Transverse colon (tissue), 4 donors: ENCODE measurements at places on chromosomes 2 and 18.

GRCh38 chr18:75132931-75133525, 75.9 kb downstream of the PTGR3 start:
- DNase-seq, result no peak
- no peaks in the 10 kb centered on the region for H3K27me3 ChIP-seq
- H3K4me3 ChIP-seq, result no peak overlapping the region
- peaks cover 2% of the 10 kb centered on the region for H3K4me1 ChIP-seq
- no peak overlapping the region for H3K27ac ChIP-seq

GRCh38 chr2:54085069-54085468, 30.3 kb upstream of the ACYP2 start:
- no peaks in the 10 kb centered on the region for H3K4me1 ChIP-seq
- H3K4me3 ChIP-seq, result no peak overlapping the region
- no peaks in the 10 kb centered on the region for H3K36me3 ChIP-seq
- no peak overlapping the region for H3K27ac ChIP-seq
- DNase-seq, result no peak

DNA sequence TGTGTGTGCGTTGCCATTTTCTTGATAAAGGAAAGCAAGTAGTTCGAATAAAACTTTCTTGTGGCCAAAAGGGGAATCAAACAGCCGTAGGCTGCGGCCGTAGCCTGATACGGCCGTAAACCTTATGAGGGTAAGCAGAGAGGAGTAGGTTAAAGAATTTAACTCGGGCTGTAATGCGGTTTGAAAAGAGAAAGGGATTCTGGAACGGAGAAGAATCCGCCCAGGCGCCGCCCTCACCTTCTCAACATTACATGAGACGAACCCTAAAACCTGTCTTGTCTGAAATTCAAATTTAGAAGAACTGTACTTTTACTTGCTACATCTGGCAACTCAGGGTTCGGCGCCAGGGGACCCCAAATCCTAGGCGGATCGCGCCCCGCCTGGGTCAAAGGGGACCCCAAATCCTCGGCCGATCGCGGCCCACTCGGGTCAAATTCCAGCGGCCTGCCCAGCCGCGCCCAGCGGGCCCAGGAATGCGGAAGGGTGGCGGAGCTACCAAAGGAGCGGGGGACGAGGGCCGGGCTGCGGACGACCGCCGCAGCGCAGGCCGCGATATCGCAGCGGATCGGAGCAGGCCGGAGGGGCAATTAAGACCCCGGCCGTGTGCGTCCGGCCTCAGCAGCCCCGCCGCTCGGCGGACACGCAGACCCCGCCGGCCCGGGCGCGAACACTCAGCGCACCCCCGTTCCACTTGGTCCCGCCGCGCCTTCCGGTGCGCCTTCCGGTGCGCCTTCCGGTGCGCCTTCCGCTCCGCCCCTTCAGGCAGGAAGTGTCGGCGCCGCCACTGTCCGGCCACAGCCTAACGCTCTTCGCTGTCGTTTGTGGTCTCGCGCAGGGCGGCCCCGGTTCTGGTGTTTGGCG, at the start of gene MYL12B:
TSS of gene MYL12B (plus strand) at position 761 of the 861 bp plus-strand sequence. CDS start 10,766 bp downstream, outside the sequence.
- H3K4me3 ChIP-seq, result peak within 1 kb of the TSS; percentile 84
- peaks cover 49% of the 10 kb centered on the region for H3K4me1 ChIP-seq
- peaks cover 15% of the 10 kb centered on the region for H3K36me3 ChIP-seq
- DNase-seq, result peak; percentile 89

GRCh38 chr2:130834091-130834930, 2.4 kb upstream of the ARHGEF4 start:
- no peaks in the 10 kb centered on the region for H3K36me3 ChIP-seq
- H3K4me1 ChIP-seq, result no peaks in the 10 kb centered on the region
- DNase-seq, result no peak
- H3K4me3 ChIP-seq, result no peak overlapping the region

GRCh38 chr18:56258178-56258577, 380.2 kb downstream of the TXNL1 start:
- no peaks in the 10 kb centered on the region for H3K4me1 ChIP-seq
- H3K4me3 ChIP-seq, result no peak overlapping the region
- no peak for DNase-seq
- no peaks in the 10 kb centered on the region for H3K27me3 ChIP-seq
